Anterior cingulate cortex (tissue), 58 donors: ENCODE measurements at places on chromosomes 6 and 20.

GRCh38 chr20:15036948-15037347 is 699.5 kb upstream of the FLRT3 start:
- DNase-seq: no peak

DNA sequence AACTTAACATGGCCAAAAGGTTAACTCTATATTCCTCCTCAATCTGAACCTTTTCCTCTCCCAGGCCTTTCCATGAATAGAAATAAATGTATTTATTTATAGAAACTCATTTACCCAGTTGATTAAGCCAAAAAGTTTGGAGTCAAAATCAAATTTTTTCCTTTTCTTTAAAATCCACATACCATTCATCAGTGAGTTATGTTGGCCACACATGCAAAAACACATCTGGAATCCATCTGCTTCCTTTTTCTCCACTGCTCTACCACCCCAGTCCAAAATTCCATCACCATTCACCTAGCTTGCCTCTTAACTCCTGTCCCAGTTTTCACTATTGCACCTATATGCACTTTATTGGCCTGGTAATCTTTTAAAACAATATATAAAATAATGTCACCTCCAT is 62.4 kb upstream of the TMEM200A start:
- no peak for DNase-seq

DNA sequence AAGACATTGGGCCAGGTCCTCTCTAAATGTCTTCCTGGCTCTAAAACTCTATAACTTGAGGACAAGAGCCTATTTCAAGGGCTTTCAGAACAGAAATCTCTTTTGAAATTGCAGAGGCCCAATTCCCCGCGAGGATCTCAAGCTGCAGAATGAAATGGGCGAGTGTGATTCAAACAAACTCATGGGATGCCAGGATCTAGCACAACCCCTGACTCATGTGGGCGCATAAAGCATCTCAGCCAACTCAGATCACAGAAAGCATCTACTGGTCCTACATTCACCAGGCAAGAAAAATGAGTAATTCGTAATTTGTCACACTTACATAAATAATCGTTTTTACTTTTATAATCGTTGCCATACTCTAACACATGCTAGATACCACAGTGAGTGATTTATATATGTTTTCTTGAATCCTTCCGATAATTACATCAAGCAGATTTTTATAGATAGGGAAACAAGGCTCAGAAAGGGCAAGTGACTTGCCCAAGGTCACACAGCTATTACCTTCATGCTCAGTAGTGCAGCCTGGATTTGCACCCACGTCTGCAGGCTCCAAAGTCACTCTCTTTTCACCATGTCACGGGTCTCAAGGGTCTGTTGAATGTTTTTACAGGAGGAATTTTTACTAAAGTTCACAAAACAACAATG is 26.2 kb downstream of the FOXF2 start:
- no peak for DNase-seq

DNA sequence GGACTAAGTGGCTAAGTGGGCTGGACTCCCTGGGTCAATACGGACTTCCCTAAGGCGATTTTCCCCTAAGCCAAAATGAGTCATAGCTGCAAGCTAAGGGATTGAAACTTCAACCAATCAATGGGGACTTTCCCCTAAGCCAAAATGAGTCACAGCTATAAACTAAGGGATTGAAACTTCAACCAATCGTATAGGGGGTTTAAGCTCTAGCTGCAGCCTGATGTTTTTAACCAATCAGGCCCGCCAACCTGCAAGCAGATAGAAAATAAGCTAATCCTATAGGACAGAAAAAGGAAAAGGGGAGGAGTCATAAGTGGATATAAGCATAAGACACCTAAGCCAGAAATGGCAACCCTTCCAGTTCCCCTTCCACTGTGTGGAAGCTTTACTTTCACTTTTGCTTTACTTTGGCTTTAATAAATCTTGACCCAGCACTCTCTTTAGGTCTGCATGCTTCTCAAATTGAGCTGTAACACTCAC is 655.0 kb upstream of the HS3ST5 start:
- DNase-seq: no peak

GRCh38 chr6:81241126-81242041 is 511.1 kb downstream of the TENT5A start:
- no peak for DNase-seq

- DNase-seq: no peak
These were observed 1.3 kb downstream of the BPIFB1 start for GRCh38 chr20:33284284-33284683.

DNA sequence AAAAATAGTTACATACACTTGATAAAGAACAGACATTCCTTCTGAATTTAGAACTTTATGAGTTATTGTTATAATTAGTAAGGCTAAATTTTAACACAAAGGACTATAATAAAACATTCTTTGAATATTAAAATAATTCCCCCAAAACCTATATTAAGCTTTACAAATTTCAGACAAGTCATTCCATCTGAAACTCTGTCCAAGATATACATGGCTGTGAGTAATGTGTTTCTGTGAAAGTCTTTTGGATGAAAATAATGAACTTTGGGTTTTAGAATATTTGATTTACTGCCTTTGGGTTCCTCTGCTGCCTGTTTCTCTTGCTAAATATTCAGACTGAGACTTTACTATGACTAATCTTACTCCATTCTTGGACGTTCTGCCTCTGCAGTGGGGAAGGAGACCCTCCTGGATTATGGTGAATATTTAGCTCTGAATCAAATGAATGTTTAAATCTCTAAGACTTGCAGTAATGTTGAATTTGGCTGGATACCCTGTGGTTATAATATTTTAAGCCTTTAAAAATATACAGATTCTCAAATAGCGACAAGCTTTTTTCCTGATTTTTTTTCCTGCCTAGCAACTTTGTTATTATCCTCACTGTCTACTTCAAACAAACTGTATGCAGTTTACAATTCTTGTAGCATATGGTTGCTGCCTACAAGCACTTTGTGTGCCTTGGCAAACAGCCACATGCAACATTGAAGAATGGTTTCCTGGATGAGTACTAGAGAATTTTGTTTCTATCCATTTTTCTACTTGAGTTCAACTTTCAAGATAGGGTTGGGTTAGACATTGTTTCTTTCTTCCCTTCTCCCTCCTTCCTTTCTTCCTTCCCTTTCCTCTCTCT is 51.4 kb downstream of the TXLNB start:
- DNase-seq: no peak

- no peak for DNase-seq
These were observed 82.6 kb upstream of the SPTLC3 start for GRCh38 chr20:12925863-12926793.

GRCh38 chr6:70636596-70636995 is 31.1 kb upstream of the SMAP1 start:
- no peak for DNase-seq

DNA sequence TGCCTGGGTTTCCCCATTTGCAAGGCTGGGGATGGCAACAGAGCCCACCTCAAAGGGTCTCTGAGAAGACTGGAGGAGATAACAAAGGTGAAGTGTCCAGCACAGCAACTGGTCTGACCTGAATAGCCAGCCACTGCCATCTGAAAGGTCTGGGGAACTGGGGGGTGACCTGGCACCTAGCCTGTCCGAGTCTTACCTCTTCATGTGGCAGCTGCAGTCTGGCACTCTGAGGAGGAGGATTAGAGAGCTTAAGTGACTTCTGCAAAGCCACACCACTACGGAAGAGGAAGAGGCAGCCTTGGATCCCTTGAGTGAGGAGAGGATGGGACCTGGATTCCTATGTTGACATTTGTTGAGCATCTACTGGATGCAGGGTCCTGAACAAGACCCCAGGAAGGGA is 22.2 kb downstream of the C20orf203 start:
- DNase-seq: no peak

- DNase-seq: no peak
These were observed 158.0 kb upstream of the PMEPA1 start for GRCh38 chr20:57867807-57868206.

DNA sequence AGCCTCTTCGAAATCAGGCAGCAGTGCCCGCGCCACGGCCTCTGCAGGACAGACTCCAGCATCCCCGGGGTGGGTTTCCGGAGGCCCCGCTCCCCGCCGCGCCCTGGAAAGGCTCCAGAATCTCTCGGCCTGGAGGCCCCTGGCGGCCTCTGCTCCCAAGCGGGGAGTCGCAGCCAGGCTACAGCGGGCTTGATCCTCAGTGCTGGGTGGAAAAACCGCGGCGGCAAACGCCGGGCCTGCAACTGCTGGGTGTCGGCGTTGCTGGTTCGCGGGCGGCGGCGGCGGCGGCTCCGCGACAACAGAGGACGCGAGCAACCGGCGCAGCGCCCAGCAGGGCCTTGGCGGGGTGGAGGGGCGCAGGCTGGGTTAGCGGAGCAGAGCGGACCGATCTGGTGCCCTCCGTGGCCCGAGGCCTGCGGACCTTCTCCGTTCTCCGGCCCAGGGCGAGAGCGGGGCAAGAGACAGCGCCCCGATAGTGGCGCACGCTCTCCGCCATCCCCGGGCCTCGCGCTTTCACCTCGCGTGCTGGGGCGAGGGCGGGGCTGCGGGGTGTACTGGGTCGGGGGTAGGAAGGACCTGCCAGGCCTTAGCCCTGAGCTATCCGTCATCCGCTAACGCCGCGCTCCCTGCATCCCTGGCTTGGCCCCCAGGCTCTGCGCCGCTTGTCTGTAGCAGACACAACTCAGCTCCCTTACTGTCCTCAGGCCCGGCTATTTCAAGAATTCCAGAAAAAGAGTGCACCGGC is 3.4 kb upstream of the ZNF292 start:
- peak; percentile 80 for DNase-seq

DNA sequence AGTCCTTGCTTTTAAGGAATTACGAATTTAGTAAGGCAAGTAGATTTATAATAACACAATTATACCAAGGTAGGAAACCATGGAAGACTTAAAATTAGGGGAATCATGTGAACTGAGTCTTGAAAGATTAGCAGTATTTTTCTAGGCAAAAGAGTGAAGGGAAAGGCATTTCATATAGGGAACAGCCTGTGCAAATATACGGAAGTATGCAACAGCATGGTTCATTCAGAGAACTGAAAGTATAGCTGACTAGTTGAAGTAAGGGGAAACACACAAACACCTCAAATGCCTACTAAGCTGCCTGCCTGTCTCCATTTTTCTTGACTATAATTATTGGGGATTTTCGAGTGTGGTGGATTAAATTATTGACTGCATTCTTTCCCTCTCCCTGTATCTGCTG is 39.0 kb upstream of the ECHDC1 start:
- no peak for DNase-seq

DNA sequence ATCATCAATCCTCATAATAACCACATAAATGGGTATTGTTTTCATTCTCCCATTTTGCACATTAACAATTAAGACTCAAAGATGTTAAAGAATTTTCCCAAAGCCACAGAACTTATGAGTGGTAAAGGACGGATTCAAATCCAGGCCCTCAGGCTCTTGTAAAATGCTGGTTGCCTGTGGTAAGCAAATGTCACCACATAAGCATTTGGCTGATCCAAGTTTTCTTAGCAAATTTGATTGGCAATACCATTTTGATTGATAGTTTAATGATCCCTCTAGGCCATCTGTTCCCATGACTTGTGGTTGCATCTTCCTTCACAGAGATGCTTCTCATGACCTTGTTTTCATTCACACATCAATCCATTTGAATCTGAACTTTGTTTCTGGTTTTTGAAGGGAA is 252.0 kb upstream of the RIN2 start:
- DNase-seq: no peak

- no peak for DNase-seq
These were observed 92.6 kb upstream of the SGK1 start for GRCh38 chr6:134410541-134410940.

- no peak for DNase-seq
These were observed 23.0 kb upstream of the ECHDC1 start for GRCh38 chr6:127366282-127367022.

- no peak for DNase-seq
These were observed 483.9 kb downstream of the CD83 start for GRCh38 chr6:14601490-14601889.

DNA sequence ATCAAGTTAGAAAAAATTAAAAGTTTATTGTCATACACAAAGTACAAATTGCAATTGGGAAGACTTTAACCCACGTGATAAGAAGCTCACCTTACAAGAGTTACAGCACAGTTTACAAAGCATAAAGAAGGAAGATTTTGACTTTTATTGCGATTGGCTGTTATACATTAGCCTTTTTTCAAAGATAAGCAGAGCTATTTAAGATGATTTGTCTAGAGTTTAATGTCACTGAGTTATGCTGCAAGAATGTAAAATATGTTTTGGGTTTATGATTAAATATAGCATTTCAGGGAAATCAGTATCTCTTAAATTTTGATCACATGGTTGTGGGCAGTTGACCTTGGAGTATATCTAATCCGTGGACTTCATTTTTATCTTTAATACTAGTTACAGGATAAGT is 664.2 kb upstream of the PTCHD4 start:
- no peak for DNase-seq

DNA sequence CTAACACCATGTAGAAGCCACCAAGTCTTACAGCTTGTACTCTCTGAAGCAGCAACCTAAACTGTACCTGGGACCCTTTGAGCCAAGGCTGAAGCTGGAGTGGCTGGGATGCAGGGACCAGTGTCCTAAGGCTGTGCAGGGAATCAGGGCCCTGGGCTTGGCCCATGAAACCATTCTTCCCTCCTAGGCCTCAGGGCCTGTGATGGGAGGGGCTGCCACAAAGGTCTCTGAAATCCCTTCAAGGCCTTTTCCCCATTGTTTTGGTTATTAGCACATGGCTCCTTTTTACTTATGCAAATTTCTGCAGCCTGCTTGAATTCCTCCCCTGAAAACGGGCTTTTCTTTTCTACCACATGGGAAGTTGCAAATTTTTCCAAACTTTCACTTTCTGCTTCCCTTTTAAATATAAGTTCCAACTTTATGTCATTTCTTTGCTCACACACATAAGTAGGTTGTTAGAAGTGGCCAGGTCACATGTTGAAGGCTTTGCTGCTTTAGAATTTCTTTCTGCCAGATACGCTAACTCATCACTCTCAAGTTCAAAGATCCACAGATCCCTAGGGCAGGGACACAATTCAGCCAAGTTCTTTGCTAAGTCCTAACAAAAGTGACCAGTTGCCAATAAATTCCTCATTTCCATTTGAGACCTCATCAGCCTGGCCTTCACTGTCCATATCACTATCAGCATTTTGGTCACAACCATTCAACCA is 28.2 kb upstream of the ATXN1 start:
- DNase-seq: no peak
